Stimulated activated naive CD8-positive, alpha-beta T cell treated with anti-CD3 and anti-CD28 coated beads, Interleukin-15, amount 100 ng/mL, for 72 hours (primary cell): ENCODE measurements at places on chromosomes 6 and 20.

- no peak for DNase-seq
Measured at GRCh38 chr6:19771753-19772336, 65.3 kb upstream of the ID4 start.

DNA sequence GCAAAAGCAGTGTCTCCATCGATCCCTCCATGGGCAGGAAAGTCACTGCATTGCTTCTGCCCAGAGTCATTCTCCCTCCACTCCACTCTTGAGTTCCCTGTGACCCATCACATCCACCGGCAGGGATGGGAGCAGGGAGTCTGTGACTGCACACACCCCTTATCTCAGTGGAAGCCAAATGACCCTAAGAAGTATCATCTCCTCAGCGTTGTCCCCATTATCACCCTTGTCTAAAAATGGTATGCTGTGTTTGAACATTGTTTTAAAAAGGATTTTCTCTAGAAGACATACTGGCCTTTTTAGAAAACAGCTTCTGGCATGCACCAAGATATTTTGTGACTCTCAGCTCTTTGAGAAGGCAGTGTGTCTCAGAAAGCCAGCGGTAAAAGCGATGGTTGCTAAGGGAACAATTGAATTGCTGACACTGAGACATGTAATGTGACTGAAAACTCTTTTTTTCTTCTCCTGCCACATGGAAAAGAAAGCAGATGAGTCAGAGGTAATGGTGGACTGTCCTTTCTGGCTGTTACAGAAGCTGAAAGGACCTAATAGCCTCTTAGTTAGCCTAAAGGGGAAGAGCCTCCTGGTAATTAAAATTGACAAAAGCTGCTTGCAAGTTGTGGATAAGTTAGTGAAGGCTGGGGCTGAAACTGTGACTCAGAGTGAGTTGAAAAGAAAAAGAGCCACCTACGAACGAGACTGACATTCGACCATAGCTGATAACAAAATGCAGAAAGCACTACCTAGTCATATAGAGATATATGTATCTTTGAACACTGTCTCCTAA lies 120.5 kb downstream of the MAP3K7 start:
- DNase-seq = peak; percentile 69

DNA sequence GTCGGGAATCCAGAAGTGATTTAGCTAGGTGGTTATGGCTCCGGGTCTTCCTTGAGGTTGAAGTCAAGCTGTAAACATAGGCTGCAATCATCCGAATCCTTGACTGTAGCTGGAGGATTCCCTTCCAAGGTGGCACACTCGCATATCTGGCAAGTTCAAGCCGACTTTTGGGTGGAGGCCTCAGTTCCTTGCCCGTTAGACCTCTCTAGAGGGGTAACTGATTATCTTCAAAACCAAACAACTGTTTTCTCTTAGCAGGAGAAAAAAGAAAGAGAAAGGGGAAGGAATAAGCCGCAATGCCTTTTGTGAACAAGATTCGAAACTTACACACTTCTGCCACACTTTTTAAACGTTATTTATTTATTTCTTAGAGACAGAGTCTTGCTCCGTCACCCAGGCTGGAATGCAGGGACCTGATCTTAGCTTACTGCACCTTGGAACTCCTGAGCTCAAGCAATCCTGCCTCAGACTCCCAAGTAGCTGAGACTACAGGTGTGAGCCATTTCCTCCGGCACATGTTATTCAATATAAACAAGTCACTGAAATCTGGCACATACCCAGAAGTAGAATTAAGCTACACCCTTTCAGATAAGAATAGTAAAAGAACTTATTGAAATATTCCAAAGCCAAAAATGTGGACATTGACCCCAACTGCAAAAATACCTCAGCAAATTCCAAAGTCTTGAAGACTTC lies 76.3 kb downstream of the HFE start:
- DNase-seq = no peak

GRCh38 chr6:57085471-57085870 lies 4.5 kb upstream of the ZNF451 start:
- no peak for DNase-seq
